AG08396 (cell line): ENCODE measurements at places on chromosomes 1 and 21.

- peak; percentile 39 for DNase-seq
Measured at GRCh38 chr1:199113265-199113869, 474.5 kb downstream of the PTPRC start.

DNA sequence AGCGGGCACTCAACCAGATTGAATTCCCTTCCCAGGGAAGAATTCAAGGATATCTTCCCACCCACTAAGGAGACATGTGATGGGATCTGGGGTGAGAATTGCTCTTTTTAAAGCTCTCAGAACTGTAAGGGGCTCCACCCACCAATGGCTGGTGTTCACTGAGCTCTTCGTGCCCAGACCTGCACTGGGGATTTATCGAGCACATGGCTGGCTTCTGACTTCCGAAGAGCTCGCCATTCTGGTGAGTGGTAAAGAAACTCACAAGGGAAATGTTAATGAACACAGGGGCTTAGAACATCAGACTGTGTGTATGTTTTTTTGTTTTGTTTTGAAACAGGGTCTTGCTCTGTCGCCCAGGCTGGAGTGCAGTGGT, 9.8 kb downstream of the PADI3 start:
- no peak for DNase-seq

DNA sequence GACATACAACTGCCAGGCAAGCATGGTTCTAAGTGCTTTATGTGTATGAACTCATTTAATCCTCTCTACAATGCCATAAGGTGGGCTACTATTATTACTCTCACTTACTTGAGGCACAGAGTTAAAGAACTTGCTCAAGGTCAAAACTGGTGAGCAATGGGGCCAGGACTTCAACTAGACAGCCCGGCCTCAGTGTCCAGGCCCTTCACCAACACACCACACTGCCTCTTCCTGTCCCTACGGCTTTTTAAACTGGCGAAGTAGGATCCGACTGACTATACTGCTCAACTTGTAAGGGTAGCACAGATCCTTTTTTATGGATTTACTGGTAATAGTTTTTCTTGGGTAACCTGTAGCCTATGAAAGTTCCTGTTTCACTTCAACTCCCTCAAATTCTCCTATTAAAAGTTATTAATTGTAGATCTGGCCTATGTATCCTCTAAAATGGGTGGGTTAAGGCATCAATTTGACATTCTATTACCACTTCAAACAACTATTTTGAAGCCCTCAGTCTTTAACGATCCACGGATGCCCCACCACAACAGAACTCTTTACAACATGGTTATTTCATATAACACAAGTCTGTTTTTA, 4.3 kb downstream of the ERRFI1 start:
- DNase-seq = no peak

- no peak for DNase-seq
Measured at GRCh38 chr1:223204424-223204823, 61.4 kb upstream of the TLR5 start.

DNA sequence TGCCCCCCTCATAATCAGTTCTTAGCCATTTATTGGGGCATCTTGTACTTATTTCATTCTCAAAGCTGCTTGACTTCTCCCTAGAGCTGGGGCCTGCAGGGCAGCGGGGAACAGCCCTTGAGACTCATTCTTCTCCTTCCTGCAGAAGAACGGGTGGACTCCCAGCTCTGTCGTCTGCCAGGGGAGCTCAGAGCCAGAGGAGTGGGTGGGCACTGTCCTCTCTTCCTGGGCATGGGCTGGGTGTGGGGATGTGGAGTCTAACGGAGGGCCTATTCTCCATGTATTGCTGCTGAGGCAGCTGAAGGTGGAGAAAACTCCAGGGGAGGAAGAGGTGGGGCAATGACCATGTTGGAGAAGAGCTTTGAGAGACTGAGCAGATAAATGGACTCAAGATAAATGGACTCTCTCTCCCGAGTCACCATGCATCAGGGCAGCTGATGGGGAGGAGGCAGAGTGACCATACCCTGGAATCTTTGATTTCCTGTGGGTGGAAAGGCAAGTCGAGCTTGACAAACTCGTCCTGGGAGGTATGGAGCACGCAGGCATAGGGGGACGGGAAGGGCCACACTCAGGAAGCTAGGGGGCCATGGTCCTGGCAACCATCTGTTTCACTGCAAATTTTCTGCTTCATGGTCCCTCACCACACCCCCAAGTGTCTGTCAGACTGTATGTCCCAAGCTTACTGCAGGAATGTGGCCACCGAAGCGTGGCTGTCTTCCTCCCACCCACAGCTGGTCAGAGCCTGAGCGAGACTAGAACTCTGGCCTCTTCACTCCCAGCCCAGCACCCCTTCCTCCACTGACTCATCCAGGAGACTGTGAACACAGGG, 56.9 kb upstream of the ATP2B4 start:
- peak; percentile 44 for DNase-seq

DNA sequence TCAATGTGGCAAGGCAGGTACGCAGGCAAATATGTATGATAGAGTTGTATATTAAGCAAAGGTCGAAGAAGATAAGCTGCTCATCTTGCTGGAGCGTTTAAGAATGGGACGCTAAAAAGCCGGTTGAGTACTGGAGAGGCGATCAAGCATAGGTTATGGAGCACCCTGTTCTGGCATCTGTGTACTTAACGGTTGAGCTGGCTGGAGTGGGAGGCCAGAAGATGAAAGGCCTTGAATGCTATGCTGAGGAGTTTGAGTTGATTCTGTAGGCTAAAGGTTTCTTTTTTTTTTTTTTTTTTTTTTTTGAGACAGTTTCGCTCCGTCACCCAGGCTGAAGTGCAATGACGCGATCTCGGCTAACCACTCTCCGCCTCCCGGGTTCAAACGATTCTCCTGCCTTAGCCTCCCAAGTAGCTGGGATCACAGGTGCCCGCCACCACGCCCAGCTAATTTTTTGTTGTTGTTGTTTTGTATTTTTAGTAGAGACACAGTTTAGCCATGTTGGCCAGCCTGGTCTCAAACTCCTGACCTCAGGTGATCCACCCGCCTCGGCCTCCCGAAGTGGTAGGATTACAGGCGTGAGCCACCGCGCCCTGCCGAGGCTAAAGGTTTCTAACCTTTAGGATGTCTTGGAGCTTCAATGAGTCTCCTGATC, 850 bp upstream of the KHDC4 start:
- DNase-seq = no peak

- no peak for DNase-seq
Measured at GRCh38 chr1:201475130-201475529, 6.1 kb upstream of the PHLDA3 start.

DNA sequence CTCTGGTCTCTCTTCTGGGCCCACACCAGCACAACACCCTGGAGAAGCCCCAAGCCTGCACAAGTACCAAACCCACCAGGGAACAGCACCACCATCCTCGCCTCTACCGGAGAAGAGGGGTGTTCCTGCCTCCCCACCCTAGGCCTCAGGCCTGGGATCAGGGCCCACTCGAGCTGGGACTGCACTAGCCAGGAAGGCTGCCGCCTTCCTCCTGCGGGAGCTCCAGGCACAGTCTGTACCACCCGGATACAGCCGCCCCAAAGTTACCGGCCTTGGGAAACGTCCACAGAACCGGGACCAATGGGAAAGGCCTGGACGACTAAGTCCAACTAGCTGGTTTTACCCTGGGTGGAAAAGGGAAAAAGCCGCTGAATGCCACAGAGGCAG, 3.4 kb downstream of the TAL1 start:
- DNase-seq = peak; percentile 4

DNA sequence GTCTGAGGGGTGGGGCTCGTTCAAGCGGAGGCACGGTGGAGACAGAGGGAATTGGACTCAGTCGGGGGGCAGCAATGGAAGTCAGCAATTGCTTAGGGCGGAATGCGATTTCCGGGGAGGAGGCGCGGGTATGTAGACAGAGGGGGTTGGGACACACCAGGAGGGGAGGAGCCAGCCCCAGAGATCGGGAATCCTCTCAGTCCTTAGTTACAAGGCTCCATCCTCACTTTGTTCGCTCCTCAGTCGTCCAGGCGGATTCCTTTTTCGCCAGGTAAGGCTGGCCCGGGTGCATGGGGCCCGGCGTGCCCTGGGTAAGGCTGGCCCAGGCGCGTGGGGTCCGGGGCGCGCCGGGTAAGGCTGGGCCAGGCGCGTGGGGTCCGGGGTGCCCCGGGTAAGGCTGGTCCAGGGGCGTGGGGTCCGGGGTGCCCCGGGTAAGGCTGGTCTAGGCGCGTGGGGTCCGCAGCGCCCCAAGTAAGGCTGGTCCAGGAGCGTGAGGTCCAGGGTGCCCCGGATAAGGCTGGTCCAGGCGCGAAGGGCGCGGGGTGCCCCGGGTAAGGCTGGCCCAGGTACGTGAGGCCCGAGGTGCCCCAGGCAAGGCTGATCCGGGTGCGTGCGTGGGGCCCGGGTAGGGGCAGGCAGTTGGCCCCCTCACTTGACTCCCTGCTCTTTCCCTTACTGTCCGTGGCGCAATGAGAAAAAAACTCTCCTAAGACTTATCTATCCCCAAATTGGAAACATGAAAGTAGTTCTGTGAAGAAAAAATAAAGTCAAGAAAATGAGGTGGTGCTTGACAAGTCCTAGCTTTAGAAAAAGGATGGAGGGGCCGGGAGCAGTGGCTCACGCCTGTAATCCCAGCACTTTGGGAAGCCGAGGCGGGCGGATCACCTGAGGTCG, at the start of gene L1TD1:
TSS of gene L1TD1 (plus strand) at position 199 of the 894 bp plus-strand sequence. CDS start 11,780 bp downstream, outside the sequence.
- DNase-seq = no peak

DNA sequence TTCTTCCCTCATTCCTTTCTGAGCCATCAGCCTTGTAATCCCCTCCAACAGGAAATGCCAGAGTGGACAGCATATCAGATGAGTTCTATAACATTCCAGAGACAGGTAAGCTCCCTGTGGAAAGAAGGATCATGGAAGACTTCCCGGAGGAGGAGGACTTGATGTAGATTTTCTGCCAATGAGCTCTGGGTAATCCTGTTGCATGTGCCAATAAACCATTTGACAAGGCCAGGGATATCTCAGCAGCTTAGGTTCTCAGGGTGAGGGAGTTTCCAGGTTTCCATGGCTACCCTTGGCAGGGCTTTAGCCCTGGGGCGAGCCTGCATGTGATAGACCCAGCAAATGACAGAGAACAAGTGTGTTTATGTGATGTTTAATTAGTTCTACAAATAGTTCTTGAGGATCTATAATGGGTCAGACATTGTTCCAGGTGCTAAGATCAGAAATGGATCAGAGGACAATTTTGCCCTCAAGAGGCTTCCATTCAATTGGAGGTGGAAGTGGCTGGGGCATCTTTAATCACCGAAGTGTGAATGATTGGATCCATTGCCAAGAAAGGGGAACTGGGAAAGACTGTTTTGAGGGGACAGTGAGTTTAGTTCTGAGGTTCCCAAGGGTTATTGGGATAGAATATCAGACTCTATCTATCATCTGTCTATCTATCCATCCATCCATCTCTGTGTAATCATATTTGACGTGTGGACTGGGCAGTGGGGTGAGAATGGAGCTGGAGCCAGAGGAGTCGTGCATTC, 6.9 kb downstream of the PLA2G5 start:
- DNase-seq = no peak

DNA sequence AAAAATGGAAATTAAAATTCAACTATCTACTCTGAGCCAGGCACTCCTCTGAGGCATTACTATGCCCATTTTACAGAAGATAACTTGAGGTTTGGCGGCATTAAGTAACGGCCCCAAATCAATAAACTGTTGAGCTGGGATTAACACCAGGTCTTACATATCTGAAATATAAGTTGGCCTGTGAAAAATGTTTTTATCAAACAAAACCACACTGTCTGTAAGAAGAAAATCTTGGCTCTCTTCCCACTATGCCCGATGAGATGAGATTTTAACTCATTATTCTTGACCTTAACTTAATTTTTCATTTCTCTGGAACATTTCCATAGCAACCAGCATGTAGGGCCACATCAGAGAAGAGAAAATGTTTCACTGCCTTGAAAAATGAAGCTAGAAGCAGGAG, 21.8 kb downstream of the RC3H1 start:
- DNase-seq = no peak

DNA sequence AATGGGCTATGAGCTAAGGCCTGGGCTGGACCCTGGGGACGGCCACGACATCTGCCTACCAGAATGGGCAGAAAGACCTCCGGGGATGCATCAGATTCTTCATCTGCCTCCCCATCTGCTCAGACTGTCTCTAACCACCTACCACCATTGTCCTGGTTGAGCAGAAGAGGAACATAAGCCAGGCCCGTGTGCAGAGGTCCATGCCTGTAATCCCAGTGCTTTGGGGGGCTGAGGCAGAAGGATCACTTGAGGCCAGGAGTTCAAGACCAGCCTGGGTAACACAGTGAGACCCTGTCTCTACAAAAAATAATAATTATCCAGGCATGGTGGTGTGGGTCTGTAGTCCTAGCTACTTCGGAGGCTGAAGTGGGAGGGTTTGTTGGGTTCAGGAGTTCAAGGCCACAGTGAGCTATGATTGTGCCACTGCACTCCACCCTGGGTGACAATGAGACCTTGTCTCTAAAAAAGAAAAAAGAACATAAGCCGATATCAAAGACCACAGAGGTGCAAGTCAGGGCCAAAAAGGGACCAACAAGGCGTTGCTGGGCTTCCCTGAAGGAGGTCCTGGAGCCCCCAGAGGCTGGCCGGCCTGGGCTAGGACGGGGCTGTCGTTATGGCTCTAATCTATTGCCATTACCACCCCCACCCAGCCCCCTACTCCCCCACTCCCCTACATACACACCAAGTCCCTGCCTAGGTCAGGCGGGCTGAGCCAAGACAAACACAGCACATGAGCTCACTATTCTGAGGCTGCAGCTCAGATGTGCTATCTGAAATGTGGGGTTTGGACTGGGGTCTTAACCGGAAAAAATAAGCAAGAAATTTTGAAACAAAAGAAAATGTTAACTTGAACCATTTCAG, 239.2 kb upstream of the RAB4A start:
- no peak for DNase-seq

GRCh38 chr1:235298758-235299157, 29.2 kb downstream of the ARID4B start:
- DNase-seq = no peak

DNA sequence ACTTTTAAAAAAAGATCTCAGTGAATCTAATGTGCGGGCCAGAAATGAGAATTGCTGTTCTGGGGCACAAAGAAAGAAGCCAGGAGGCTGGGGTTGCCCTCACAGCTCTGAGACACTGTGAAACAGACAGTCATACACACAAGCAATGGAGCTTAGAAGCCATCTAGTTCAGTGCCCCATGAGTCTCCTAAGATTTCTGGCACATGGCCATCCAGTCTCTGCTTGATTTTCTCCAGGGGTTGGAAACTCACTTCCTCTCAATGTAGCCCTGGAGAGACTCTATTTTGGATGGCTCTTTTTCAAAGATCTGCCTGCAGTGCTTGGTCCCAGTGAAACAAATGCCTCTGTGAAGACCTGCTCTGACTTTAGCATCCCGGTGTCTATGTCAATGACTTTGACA, 38.6 kb downstream of the KCNN3 start:
- DNase-seq = no peak

GRCh38 chr1:93938461-93939145, 29.4 kb upstream of the GCLM start:
- no peak for DNase-seq

- DNase-seq = no peak
Measured at GRCh38 chr1:185070051-185070450, 24.7 kb downstream of the RNF2 start.

GRCh38 chr1:153387785-153388184, 3.1 kb downstream of the S100A8 start:
- no peak for DNase-seq

- no peak for DNase-seq
Measured at GRCh38 chr1:58436615-58437297, 109.8 kb downstream of the OMA1 start.
